ENCODE measurements at places on chromosomes 2 and 18.

DNA sequence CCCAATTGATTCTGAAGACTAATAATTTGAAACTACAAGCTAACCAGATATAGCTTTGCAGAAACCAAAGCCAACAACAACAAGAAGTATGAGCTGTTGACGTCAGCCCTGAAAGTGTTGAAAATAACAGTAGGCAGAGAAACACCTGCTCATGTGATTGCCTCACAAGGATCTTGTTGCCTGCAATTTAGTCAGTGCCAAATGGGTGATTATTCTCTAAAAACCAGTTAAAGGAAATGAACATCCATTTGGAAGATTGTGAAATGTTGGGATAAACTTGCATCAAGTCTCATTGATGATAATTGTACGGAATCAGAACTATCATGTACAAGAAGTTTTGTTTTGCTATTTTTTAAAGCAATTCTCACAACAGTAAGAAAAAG is 2.8 kb downstream of the CYTIP start:
- DNase-seq = no peak

DNA sequence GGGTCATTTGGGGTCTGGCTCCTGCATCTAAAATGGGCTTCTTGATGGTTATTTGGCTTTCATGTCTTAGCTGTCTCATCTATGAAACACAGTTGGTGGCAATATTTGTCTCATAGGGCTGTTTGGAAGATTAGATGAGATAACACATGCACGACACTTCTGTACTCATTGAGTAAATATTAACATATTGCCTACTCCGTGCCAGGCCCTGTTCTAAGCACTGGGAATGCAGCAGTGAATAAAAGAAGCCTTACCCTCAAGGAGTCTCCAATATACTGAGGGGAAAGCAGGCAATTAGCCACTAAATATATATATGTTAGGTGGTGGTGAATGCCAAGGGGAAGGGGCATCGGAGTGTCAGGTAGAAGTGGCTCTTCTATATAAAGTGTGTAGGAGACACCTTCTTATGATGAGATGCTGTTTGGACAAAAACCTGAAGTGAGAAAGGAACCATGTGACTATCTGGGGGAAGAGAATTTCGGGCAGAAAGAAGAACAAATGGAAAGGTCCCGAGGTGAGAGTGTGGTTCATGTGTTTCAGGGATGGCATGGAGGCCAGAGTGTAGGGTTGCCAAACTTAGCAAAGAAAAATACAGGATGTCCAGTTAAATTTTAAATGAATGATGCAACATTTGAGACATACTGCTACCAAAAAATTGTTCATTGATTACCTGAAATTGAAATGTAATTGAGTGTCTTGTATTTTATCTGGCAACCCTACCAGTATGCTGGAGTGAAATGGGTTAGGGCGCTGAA is 11.8 kb downstream of the SLC3A1 start:
- DNase-seq = no peak

- DNase-seq = no peak
These were observed 24.1 kb upstream of the ANXA4 start for GRCh38 chr2:69717861-69718273.

DNA sequence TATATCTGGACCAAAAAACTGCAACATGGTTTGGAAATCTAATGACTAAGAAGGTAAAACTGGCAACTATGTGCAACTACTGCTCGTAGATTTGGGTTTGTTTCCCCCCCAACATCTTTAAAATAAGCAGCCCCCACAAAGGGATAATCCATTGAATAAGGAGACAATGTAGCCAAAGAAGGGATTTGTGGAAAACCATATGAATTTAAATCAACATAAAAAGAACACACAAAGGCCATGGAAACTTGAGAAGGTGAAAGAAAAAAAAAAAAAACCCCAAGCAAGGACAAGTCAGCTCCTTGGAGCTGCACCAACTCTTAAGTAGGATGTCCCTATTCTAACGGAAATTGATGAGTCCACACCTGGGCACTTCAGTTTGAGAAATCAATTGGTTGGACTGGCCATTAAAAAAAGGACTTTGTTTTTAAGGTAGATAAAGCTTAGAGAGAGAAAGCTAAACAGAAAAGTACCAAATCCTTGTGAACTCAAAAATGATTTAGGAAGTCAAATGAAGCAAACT is 53.7 kb upstream of the ST8SIA5 start:
- no peak for DNase-seq

DNA sequence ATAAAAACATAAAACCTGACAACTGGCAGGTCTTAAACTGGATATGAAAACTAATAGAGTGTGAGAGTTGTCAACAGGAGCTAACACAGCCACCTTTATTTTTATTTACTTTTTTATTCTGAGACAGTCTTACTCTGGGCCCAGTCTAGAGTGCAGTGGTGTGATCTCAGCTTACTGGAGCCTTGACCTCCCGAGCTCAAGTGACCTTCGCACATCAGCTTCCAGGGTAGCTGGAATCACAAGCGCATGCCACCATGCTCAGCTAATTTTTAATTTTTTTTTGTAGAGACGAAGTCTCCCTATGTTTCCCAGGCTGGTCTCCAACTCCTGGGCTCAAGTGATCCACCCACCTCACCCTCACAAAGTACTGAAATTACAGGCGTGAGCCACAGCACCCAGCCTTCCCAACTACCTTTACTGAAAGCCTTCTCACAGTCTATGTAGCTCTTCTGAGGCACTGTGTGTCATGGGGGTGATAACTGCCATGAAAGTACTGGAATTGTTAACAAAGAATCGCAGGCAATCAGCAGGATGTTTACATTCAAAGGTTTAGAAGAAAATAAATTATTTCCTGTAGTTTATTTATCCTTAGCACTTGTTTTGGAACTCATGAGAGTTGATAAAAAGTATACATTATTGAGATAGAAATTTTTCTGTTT is 24.3 kb downstream of the GDF7 start:
- no peak for DNase-seq

- DNase-seq = no peak
These were observed 115.5 kb downstream of the TWIST2 start for GRCh38 chr2:238963161-238963970.

- no peak for DNase-seq
These were observed 197.2 kb downstream of the ZFP36L2 start for GRCh38 chr2:43029186-43029585.

DNA sequence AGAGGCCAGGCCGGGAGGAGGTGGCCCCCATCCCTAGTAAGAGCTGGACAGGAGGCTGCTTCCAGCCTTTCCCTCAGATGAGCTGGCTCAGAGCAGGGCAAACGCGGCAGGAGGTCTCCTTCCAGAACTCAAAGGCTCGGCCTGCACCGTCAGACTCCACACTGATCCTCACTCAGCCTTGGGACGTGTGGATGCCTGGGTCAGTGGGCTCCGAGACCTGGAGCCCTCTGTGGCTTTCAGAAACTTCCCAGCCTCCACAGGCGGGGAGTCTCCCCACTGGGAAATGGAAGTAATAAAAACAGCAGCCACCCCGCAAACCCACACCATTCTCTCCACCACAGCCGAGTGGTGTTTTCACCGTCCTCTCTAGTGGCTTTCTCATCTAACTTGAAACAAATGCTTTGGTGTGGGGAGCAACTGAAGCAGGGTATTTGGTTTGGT is 54.3 kb downstream of the INPP5D start:
- no peak for DNase-seq

DNA sequence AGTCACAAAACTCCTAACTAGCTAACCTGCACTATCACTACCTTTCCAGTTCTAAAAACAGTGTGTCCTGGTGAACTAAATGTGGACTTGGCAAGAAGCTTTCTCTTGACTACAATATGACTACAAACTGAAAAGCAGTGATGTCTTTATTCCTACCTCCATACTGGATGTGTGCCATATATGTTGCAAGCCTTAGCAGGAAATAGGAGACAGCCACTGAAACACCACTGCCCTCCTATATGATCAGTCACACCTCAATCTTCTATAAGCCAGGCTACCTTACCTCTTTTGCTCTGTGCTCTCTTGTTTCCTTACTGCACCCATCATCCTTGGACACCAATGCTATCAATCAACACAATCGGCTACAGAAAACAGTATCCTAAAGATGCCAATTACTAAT is 34.1 kb downstream of the SS18 start:
- DNase-seq = no peak

DNA sequence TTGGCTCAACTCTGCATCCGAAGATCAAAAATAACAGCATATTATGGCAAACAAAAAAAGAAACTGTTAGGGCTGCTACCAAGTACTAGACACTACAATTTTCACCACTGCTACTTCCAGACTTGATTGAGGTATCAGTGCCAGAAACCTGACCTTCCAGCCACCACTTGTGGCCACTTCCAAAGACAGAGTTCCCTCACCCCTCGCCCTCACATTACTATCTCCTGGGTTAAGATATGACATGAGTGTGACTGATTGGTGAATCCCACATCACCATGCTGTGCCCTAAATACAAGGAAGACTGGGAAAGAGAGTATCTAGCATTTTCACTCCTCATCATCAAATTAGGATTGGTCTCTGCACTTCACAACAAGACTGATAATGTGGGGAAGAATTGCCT is 296.1 kb upstream of the NT5C1B start:
- DNase-seq = no peak

DNA sequence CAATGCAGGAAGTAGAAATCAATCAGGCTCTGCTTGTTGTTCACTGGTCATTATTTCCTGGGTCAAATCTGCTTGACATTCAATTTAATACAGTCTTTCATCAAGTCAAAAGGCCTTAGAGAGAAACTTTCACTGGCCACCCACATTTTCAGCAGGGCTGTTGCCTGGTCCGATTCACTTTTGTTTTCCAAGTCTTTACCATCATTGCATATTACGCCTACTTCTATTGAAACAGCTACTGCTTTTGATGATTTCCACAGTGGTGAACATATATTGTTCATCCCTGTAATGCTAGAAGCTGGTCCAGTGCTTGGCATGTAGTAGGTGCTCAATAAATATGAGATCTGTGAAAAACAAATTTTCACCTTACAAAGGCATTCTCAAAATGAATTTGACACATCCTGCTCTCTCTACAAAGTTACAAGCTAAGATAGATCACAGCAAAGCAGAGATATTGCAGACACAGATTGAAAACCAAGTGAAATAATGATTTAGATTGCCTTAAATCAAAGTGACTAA is 600.1 kb downstream of the ARHGAP15 start:
- DNase-seq = no peak

GRCh38 chr2:43609290-43609918 is 13.6 kb upstream of the THADA start:
- DNase-seq = peak; percentile 37

DNA sequence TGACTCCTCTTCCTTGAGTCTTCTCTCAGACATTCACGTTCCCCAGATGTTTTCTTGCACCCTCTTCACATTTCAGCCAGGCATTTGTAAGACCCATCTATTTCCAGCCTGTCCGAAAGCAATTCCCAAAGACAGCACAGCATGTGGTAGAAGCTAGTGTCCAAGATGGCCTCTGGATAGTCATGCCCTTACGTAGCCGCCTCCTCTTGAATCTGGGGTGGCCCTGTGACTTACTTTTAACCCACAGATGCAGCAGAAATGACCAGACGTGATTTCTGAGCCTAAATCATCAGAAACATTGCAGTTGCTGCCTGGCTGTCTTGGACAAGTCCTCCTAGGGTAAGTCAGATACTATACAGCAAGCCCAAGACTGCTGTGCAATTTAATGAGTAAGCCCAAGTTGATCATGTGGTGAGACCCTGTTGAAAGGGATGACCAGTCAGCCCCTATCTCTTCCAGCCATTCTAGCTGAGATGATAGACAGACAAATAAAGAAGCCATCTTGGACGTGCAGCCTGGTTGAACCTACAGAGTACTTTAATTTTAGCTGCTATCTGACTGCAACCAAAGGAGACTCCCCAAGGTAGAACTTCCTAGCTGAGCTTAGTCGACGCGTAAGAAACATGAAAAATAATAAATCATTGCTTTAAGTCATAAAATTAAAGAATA is 12.3 kb downstream of the ARL5A start:
- DNase-seq = no peak

GRCh38 chr2:196652869-196653268 is 13.4 kb downstream of the CCDC150 start:
- DNase-seq = no peak

GRCh38 chr2:158317642-158318041 is 138.9 kb downstream of the CCDC148 start:
- DNase-seq = no peak

DNA sequence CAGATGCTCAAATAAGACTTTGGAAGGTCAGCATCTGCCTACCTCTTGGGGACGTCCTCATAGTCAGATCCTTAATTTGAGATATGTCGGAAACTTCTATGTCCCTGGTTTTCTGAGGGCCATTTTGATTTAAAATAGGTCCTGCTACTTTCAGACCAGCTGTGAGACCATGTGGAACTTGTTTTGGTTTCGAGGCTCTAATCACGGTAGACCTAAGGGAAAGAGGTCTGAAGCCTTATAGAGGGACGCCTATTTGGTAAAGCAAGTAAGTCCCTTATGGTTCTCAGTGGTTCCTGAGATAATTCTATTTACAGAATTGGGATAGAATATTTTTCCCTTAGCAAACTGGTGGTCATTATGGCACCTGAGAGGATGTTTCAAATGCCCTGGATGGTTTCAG is 75.1 kb downstream of the RFTN2 start:
- DNase-seq = no peak

GRCh38 chr2:207619764-207620203 is 5.4 kb downstream of the METTL21A start:
- DNase-seq = no peak

GRCh38 chr18:26335156-26335555 is 108.9 kb downstream of the TAF4B start:
- DNase-seq = no peak

DNA sequence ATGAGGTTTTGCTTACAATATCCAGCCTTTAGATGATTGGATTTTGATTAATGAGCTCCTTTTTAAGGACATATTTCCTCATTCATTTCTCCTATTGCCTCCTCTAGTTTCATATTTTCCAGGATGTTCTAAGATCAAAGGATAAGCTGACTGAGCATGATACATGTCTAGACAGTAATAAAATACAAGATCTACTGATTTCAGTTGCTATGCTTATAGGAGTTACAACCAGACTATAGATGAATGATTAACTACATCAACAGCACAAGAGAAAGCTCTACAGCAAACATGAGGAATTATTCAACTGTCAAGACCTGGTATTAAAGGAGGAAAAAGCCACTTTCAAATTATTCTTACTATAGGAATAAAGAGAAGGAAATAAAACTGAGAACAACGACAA is 85.0 kb upstream of the LINC00305 start:
- DNase-seq = no peak
